Stomach (tissue), 19 donors: ENCODE measurements at places on chromosomes 1 and 21. TPM values are rescaled to one million over a fixed set of nuclear protein-coding genes. Genes with fewer than 3 reads are reported as not detected.

DNA sequence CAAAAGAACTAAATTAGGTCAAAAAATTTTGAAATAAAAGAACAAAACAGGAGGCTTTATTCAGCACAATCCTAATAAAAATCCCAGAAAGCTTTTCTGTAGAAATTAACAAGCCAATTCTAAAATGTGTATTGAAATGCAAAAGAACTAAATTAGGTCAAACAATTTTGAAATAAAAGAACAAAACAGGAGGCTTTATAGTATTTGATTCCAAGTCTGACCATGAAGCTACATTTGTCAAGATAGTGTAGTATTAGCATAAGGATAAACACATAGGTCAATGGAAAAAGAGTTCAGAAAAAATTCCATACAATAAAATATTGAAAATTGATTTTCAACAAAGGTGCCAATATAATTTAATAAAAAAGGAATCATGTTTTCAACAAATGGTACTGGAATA, 10.8 kb downstream of the LRRC40 start:
- no peak for DNase-seq
- H3K27me3 ChIP-seq, result no peaks in the 10 kb centered on the region
- H3K36me3 ChIP-seq, result no peaks in the 10 kb centered on the region

MRPL20 gene
- total RNA-seq, result 116 TPM

SNRPE gene
- total RNA-seq, result 470 TPM

DNA sequence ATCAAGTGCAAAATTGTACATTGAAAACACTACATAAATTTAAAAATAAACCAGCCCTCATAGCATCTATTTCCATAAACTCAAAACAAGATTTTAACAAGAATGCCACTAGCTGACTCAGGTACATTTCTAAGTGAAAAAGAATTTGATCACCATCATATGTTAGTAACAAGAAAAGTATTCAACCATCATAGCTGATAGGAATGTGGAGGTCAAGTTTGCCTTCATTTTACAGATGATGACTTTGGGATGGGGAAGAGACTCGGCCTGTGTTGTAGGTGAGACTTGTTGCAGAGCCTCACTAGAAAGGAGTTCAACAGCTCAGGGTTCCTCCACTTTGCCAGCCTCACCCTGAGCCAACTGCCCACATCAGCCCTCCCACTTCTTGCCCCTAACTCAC, 318.8 kb upstream of the FAM78B start:
- no peaks in the 10 kb centered on the region for H3K4me1 ChIP-seq
- H3K36me3 ChIP-seq, result no peaks in the 10 kb centered on the region
- no peak for DNase-seq
- no peak overlapping the region for H3K27ac ChIP-seq
- no peak overlapping the region for H3K4me3 ChIP-seq
- no peaks in the 10 kb centered on the region for H3K27me3 ChIP-seq

- no peaks in the 10 kb centered on the region for H3K36me3 ChIP-seq
- H3K27me3 ChIP-seq, result no peaks in the 10 kb centered on the region
- H3K4me3 ChIP-seq, result no peak overlapping the region
- H3K4me1 ChIP-seq, result no peaks in the 10 kb centered on the region
Measured at GRCh38 chr1:69252696-69253095, 315.0 kb upstream of the LRRC7 start.

FAAH gene
- 52.9 TPM for total RNA-seq

GRCh38 chr1:240998024-240998423, 359.0 kb downstream of the RGS7 start:
- no peak overlapping the region for H3K4me3 ChIP-seq
- H3K27ac ChIP-seq, result no peak overlapping the region
- no peaks in the 10 kb centered on the region for H3K36me3 ChIP-seq
- no peaks in the 10 kb centered on the region for H3K27me3 ChIP-seq
- peaks cover 5% of the 10 kb centered on the region for H3K4me1 ChIP-seq

DNA sequence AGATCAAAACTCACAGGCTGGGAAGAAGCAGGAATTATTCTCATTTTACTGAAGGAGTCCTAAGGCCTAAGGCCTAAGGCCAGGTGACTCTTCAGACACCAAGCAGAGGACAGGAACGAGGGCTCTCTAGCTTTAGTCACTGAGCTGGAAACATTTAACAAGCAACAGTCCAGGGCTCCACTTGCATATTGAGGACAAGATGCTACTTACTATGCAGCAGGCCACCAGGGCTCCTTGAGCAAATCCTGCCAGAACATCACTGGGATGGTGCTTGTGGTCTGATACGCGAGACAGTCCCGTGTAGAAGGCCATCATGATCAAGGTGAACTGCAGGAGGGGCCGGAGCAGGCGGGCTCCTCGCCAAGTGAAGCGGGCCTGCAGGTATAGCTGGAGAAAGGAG, 67.6 kb downstream of the PLPP3 start:
- H3K4me3 ChIP-seq, result no peak overlapping the region
- no peak for DNase-seq
- peaks cover 80% of the 10 kb centered on the region for H3K4me1 ChIP-seq

AMY1A gene
- total RNA-seq, result not detected

PRR9 gene
- not detected for total RNA-seq

NUDT17 gene
- not detected for total RNA-seq

DNA sequence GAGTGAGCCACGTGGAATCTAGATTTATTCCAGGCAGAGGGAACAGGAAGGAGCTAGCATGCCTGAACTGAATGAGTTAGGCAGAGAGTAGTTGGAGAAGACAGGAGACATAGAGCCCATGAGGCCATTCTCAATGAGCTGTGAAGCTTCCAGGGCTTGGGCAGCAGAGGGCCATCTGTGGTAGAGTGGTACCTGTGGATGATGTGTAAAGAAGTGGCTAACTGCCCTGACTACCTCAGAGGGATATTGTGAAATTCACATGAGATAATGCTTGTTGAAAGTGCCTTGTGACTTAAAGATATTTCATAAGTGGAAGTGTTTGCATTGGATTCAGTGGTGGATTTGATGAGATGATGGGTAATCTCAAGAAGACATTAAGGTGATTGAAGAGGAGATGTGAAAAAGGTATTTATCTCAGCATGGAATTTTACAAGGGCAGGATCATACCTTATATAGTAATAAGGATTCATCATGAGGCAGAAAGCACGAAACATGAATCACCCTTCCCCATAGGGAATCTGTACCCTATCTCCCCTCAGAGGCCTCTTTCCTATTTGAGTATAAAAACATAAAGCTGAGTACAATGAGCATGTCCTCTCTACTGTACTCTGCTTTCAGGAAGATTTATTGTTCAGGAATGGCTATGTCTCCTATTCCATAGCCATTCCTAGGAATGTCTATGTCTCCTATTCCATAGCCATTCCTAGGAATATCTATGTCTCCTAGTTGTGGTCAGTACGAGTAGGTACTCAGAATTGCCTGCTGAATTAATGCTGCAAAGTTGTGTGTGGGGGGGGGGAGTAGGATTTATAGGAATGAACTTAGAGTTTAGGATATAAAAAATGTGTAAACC, 146.8 kb downstream of the PAPPA2 start:
- no peaks in the 10 kb centered on the region for H3K27me3 ChIP-seq
- no peak for DNase-seq
- no peak overlapping the region for H3K4me3 ChIP-seq
- no peaks in the 10 kb centered on the region for H3K36me3 ChIP-seq

GRCh38 chr1:201381130-201381529, 3.6 kb upstream of the TNNT2 start:
- DNase-seq, result peak; percentile 85
- H3K4me1 ChIP-seq, result no peaks in the 10 kb centered on the region
- H3K27ac ChIP-seq, result no peak overlapping the region

CD52 gene
- 5.1 TPM for total RNA-seq

- H3K27ac ChIP-seq, result peak overlapping the region; percentile 56
- H3K36me3 ChIP-seq, result no peaks in the 10 kb centered on the region
- peak; percentile 78 for DNase-seq
- no peaks in the 10 kb centered on the region for H3K27me3 ChIP-seq
- H3K4me3 ChIP-seq, result no peak overlapping the region
- H3K4me1 ChIP-seq, result peaks cover 16% of the 10 kb centered on the region
Measured at GRCh38 chr21:38352536-38353219, 95.9 kb downstream of the KCNJ15 start.

GRCh38 chr1:234602334-234603220, 7.4 kb downstream of the IRF2BP2 start:
- H3K36me3 ChIP-seq, result peaks cover 21% of the 10 kb centered on the region
- H3K27ac ChIP-seq, result peak overlapping the region; percentile 100
- no peaks in the 10 kb centered on the region for H3K27me3 ChIP-seq
- H3K4me3 ChIP-seq, result no peak overlapping the region

- H3K36me3 ChIP-seq, result no peaks in the 10 kb centered on the region
- H3K4me3 ChIP-seq, result no peak overlapping the region
- no peaks in the 10 kb centered on the region for H3K27me3 ChIP-seq
- DNase-seq, result no peak
- no peak overlapping the region for H3K27ac ChIP-seq
- H3K4me1 ChIP-seq, result no peaks in the 10 kb centered on the region
Measured at GRCh38 chr1:17719874-17720273, 35.3 kb upstream of the ACTL8 start.

TNFRSF1B gene
- 24.3 TPM for total RNA-seq

DNA sequence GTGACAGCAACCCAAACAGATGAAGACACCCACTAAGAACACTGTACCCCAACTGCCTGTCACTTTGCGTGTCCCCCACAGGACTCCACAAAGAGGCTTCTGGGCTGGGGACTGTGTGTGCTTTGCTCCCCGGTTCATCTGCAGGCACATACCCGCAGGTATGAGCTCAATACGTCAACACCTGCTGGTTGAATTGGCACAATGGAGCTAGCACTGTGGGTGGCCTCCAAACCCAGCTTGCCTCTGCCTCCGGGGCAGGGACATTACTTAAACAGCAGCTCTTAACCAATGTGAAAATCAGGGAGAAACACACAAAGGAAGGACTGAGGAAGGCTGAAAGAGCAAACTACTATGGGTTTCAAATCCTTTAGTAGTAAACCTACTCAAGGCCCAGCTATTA, 140.2 kb upstream of the TIAM1 start:
- no peak for DNase-seq
- no peaks in the 10 kb centered on the region for H3K36me3 ChIP-seq
- no peak overlapping the region for H3K27ac ChIP-seq
- no peak overlapping the region for H3K4me3 ChIP-seq

OR2T35 gene
- total RNA-seq, result not detected

- no peaks in the 10 kb centered on the region for H3K4me1 ChIP-seq
- H3K27me3 ChIP-seq, result no peaks in the 10 kb centered on the region
- H3K36me3 ChIP-seq, result no peaks in the 10 kb centered on the region
- H3K4me3 ChIP-seq, result no peak overlapping the region
Measured at GRCh38 chr1:222523852-222524251, 24.1 kb downstream of the HHIPL2 start.

- no peak for DNase-seq
- H3K27me3 ChIP-seq, result no peaks in the 10 kb centered on the region
- no peaks in the 10 kb centered on the region for H3K4me1 ChIP-seq
- H3K27ac ChIP-seq, result no peak overlapping the region
Measured at GRCh38 chr1:212421165-212421564, 6.5 kb upstream of the PACC1 start.

DNA sequence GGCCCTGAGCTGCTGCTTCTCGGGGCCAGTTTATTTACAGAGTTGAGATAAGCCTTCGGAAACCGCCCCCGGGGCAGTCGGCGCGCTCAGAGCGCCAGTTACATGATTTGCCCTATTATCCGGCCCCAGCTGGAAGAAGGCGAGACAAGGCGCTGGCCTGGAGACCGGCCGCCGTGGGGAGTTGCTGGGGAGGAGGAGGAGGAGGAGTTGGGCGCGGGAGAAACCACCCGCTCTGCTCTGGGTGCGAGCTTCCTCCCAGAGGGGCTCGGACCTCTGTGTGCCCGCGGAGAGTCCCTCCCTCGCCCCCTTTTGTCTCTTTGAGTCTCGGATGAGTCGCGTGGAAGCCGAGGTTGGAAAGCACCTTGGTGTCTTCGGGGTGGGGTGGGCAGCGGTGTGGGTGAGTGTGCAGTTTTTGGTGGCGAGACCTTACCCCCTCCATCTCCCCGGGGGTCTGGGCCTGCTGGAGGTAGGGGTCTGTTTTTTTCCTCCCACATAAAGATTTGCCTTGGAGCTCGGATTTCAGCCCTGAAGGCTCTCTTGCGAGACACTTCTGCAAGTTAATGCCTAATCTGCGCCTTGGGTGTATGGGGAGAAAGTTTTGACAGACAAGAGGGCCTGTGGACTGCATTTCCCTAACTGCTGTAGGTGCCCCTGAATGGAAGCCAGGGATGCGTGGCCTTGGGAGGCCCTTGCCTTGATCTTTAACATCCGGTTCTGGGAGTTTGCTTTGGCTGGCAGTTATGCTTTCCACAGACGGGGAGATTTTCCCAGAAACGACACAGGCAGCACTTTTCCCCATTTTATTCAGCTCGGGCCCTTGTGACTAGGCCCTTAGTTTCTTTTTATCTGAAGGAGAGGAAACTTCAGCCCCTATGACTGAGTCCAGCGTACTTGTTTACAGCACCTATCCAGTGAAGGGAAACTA, 80.0 kb downstream of the NDUFS5 start:
- H3K27me3 ChIP-seq, result no peaks in the 10 kb centered on the region
- H3K27ac ChIP-seq, result peak overlapping the region; percentile 93
- H3K4me3 ChIP-seq, result peak overlapping the region; percentile 81
- DNase-seq, result peak; percentile 77

APCS gene
- total RNA-seq, result not detected
